ENCODE measurements at places on chromosomes 4 and X.

- H3K4me1 ChIP-seq = peaks cover 6% of the 10 kb centered on the region
- no peak for DNase-seq
- no peak overlapping the region for H3K27ac ChIP-seq
- no peaks in the 10 kb centered on the region for H3K36me3 ChIP-seq
- no peaks in the 10 kb centered on the region for H3K27me3 ChIP-seq
These were observed 369.5 kb downstream of the CHIC1 start for GRCh38 chrX:73932522-73932921.

DNA sequence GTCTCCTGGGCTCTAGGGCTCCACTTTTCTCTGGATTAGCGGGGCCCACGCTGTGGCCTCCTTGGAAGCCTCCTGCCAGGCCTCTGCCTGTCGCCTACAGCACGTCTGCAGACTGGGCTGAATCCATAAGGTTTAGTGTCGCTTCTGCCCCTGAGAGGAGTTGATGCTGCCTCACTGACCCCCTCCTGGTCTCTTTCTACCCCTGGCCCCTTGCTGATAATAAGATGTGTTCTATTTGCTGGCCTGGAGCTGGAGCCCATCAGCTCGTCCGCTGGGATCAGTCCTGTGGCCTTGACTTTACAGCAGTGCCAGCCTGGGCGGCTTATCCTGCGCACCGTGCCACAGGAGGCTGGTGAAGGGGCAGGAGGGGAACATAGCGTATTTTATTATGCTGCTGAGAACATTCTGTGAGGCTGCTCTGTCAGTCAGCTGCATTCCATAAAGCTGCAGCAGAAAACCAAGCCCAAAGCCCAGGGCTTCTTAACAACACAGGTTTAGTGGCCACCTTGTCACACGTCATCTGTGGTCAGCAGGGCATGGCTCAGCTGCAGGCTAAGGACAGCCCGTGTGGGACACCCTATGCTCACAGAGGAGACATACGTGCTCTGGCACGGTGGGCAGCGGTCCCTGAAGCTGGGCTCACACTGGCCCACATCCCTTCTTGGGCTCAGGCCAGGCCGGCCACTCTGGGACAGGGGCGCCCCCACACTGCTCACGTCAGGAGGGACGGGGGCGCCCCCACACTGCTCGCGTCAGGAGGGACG lies 29.3 kb upstream of the HGFAC start:
- DNase-seq = no peak
- H3K4me3 ChIP-seq = no peak overlapping the region
- H3K36me3 ChIP-seq = peaks cover 6% of the 10 kb centered on the region
- H3K4me1 ChIP-seq = no peaks in the 10 kb centered on the region
- no peak overlapping the region for H3K27ac ChIP-seq

- DNase-seq = no peak
- peak overlapping the region; percentile 97 for H3K4me3 ChIP-seq
- H3K4me1 ChIP-seq = peaks cover 66% of the 10 kb centered on the region
These were observed 208.2 kb downstream of the TENM3 start for GRCh38 chr4:182451441-182451840.

GRCh38 chrX:132015875-132016274 lies 7.2 kb upstream of the STK26 start:
- no peaks in the 10 kb centered on the region for H3K27me3 ChIP-seq
- no peak overlapping the region for H3K27ac ChIP-seq
- no peaks in the 10 kb centered on the region for H3K4me1 ChIP-seq
- no peaks in the 10 kb centered on the region for H3K36me3 ChIP-seq

- no peak overlapping the region for H3K27ac ChIP-seq
- no peaks in the 10 kb centered on the region for H3K27me3 ChIP-seq
- no peak overlapping the region for H3K4me3 ChIP-seq
- DNase-seq = no peak
- H3K4me1 ChIP-seq = no peaks in the 10 kb centered on the region
- no peaks in the 10 kb centered on the region for H3K36me3 ChIP-seq
These were observed 91.4 kb upstream of the MAD2L1 start for GRCh38 chr4:120158046-120158445.

Measured in HFFc6 (cell line).